ENCODE measurements at places on chromosomes 16 and 17.

DNA sequence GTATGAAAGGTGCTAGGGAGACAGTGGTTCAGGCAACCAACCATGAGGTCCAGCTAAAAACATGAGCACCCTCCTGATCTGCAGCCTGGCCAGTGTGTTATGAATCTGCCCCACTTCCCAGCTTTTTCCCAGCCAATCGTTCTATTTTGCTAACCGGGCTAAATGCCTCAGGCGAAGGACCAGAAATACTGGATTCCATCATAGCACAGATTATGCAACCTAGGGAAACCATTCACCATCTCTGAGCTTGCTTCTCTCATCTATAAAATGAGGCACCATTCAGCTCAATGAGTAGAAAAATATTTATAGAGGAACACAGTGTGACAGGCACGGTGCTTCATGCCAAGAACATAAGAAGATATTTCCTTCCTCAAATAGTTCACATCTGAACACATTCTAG, 45.2 kb upstream of the NUDT7 start:
- no peak for DNase-seq

- DNase-seq, result no peak
Measured at GRCh38 chr16:56367764-56368163, 57.6 kb downstream of the AMFR start.

DNA sequence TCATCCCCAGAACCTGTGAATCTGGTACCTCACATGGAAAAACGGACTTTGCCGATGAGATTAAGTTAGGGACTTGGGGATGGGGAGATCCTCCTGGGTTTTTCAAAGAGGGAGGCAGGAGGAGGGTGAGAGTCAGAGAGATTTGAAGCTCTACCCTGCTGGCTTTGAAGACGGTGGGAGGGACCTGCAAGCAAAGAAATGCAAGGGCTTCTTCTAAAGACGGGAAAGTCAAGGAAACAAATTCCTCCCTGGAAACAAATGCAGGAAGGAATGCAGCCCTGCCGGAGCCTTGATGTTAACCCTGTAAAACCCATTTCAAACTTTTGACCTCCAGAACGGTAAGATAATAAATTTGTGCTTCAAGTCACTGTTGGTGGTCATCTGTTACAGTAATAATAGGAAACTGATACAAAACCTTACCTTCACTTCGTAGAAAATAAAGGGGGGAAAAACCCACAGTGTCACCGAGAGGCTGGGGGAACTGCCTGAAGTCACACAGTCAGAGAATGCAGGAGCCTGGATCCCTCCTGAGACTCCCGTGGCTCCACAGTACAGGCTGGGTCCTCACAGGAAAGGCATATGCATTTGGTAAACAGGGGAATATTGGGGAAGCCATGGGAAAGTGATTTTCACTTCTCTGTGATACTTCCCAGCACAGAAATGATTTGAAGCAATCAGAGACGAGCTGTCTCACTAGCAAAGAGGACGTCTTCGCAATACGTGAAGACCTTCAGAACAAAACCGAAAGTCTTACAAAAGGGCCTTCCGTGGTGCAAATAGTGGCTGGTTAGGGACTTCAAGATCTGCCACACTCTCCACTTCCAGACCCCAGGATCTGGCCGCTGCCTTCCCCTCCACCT, 58.9 kb upstream of the CLEC3A start:
- no peak for DNase-seq

DNA sequence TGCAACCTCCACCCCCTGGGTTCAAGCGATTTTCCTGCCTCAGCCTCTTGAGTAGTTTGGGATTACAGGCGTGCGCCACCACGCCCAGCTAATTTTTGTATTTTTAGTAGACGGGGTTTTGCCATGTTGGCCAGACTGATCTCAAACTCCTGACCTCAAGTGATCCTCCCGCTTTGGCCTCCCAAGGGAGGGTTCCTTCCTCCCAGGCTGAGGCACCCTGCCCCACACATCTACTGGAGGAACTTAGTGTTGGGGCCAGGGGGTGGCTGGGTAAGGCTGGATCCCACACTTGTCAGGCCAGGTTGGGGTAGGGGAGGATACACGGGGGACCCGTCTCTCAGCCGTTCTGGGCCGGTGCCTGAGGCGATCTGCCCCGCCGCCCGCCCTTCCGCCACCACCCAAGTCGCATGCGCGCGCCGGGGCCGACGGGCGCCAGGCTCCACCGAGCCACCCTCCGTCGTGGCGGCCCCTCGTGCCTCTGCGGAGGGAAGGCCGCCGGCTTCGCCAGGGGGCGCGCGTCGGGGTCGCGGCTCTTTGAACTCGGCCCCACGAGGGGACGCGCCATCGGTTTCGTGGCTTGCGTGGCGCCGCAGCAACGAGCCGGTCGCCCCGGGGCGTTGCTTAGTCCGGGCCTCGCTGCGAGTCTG, 15.9 kb downstream of the GRB7 start:
- peak; percentile 41 for DNase-seq

DNA sequence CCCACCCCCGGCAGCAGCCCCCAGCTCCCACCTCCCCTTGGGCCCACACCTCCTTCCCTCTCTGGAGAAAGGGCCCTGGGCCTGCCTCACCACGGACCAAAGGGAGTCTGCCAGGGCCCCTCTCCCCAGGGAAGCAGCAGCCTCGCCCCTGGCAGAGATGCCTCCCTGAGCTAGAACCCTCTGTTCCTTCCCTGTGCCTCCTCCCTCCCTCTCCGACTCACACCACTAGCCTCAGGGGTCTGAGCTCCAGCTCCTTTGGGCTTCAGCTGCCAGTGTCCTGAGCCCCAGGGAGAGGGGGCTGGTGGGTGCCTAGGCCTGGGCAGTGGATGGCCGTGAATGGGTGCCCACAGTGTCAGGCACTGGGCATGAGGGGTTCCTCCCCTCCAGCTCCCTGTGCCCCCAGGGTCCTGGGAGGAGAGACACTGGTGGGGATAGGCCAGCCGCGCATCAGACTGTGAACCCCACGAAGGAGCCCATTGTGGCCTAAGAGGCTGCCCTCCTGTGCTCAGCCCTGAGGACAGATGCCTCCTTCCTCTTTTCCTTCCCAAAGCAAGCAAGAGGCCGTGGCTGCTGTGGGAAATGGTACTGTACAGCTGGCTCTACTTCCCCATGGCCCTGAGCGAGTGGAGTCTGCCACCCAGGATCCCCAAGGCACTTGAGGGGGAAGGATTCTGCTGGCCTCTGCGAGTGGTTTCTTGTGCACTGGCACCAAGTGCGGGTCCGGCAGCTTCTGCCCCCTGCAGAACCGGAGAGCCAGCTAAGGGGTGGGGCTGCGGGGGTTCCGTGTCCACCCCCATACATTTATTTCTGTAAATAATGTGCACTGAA, 20.7 kb downstream of the MMP15 start:
- no peak for DNase-seq
